ENCODE measurements at places on chromosomes 2 and 18.

GRCh38 chr2:170680172-170680941 is 34.8 kb upstream of the SP5 start:
- no peak for DNase-seq

DNA sequence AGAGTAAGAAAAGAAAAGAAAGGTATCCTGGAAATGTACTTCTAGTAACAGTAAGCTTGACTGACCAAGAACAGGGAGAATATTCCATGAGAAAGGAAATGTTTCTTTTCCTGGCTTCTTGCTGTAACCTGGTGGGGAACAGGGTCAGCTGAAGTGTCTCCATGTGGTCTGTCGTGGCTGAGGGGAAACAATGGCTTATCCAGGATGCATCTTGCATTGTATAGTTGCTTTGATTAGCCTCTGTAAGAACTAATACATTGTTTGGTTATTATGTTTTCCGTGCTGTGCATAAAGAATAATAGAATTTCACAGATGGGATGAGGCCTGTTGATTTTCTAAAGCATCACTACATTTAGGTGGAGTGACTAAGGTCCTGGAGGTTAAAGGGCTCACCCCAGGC is 4.9 kb downstream of the CREG2 start:
- DNase-seq, result no peak

DNA sequence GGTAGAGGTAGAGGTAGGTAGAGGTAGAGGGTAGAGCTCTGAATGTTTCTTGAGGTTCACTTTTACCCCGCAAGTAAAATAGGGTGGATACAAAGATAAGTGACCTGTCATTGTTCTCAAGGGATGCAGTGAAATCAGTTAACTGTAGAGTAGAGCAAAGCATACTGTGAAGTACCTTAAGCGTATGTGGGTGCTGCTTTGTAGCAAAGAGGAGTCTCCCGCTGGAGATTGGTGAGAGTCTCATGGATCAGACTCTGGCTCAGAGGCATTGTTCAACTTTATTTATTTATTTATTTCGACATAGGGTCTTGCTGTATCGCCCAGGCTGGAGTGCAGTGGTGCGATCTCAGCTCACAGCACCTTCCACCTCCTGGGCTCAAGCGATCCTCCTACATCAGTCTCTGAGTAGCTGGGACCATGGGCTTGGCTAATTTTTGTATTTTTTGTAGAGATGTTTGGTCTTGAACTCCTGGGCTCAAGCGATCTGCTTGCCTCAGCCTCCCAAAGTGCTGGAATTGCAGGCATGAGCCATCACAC is 38.7 kb downstream of the MTA3 start:
- no peak for DNase-seq

- DNase-seq, result no peak
Measured at GRCh38 chr18:57533868-57534510, 52.5 kb downstream of the FECH start.

DNA sequence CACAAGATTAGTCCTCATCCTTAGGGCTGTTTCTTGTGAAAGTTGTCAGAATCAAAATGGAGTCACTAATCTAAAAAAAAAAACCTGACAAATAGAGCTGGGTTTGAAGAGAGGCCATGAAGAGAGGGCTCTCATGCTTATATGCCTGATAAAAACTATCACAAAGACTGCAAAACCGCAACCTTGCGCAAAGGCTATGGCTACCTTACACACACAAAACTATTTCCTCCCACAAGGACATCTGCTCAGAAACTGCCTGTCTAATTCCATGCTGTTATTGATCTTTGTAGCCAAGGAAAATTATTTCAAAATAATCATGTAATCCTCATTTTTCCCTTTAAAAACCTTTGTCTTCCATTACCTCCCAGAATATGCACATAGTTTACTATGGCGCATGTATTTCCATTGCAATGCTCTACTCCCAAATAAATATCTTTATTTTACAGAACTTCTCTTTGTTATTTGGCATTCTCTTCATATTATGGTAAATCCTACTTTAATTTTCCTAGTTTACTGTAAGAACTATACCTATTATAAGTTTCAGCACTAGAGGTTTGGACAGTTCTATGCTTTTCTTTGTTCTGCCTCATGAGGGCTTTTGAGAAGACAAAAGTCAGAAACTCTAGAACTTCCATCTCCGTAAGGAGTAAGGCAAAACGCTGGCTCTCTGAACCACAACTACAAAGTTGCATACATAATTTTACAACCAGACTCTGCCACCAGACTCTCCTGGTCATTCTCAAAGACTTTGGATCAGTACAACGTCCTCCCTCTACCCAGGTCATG is 9.6 kb upstream of the DPYSL5 start:
- peak; percentile 45 for DNase-seq

DNA sequence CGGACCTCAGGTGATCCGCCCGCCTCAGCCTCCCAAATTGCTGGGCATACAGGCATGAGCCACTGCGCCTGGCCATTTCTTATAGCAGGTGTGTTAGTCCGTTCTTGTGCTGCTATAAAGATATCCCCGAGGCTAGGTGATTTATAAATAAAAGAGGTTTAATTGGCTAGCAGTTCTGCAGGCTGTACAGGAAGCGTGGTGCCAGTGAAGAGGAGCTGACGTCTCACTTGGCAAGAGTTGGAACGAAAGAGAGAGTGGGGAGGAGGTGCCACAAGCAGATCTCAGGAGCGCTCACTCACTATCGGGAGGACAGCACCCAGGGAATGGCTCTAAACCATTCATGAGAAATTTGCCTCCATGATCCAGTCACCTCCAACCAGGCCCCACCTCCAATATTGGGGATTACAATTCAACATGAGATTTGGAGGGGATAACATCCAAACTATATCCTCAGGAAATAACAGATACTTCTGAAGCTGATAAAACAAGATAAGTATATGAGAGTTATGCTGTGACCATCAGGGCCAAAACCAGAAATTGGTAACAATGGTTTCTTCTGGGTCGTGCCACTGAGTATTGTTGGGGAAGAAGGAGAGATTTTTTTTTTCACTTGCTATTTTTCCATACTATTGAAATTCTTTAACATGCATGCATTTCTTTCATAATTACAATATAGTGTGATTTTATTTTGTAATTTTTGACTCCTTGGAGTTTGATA is 7.4 kb upstream of the RMC1 start:
- DNase-seq, result no peak

GRCh38 chr2:212913640-212914306 is 237.6 kb downstream of the IKZF2 start:
- DNase-seq, result no peak

GRCh38 chr2:36367895-36368353 is 12.3 kb downstream of the CRIM1 start:
- DNase-seq, result peak; percentile 39

DNA sequence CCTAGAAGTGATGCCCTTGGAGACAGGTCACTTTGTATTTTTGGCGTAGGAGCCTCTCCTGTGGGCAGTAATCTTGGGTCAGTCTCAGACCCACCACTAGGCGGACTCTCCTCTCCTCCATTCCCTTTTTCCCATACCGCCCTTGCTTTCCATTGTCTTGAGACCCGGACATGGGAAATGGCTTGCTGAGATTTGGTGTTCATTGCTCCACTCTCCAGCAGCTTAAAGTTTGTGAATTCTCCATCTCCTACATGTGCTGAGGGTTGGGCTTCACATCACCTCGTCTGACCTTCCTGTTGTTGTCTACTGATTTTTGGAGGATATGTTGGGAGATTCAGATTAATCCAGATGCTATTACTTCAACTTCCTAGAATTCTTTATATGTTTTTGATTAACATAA is 159.2 kb upstream of the RAB12 start:
- DNase-seq, result peak; percentile 60

DNA sequence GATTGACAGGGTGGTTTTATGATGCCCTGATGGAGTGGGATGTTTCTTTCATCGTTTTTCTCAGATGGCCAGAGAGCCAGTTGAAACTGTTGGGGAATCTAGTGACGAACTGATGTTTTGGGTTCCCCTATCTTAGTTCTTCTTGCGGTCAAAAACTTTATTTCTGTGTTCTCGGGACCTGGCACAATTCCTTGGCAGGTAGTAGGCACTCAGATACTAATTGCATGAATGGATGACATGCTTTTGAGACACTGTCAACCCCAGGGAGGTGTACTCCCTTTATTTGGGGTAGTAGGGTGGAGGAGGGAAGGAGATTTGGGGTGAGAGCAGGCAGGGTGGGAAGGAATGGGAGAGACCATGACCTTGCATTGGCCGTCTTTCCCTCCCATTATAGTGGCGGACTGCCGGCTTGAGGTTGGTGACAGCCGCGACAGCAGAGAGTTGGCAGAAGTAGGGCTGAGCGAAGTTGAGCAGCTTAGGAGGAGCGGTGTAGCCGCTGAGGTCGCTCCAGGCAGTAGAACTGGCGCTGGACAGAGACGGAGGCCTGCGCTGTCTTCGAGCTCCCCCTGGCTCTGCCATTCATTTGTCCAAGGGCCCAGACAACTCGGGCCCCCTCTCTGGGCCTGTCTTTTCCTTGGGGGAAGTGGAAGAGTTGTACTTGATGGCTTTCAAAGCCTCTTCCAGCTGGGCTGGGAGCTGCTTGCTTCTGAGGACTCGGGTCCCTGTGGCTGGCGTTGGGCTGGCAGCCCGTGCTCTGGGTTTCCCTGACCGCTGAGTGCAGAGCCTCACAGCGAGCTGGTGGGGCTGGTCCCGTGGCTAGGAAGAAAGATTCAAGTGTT is 2.6 kb downstream of the TET3 start:
- peak; percentile 63 for DNase-seq

DNA sequence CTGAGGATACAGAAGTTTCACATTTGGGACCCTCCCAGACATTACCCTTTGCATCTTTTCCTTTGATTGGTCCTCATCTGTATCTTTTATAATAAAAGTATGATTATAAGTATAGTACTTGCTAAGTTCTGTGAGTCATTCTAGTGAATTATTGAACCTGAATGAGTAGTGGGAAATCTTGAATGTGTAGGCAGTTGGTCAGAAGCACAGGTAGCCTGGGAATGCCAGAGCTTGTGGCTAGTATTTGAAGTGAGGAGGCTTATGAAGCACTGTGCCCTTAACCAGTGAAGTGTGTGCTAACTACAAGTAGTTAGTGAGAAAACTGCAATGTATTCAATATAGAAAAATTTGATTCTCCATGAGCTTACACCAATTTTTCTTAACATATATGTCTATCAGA is 257.6 kb downstream of the GRB14 start:
- no peak for DNase-seq

DNA sequence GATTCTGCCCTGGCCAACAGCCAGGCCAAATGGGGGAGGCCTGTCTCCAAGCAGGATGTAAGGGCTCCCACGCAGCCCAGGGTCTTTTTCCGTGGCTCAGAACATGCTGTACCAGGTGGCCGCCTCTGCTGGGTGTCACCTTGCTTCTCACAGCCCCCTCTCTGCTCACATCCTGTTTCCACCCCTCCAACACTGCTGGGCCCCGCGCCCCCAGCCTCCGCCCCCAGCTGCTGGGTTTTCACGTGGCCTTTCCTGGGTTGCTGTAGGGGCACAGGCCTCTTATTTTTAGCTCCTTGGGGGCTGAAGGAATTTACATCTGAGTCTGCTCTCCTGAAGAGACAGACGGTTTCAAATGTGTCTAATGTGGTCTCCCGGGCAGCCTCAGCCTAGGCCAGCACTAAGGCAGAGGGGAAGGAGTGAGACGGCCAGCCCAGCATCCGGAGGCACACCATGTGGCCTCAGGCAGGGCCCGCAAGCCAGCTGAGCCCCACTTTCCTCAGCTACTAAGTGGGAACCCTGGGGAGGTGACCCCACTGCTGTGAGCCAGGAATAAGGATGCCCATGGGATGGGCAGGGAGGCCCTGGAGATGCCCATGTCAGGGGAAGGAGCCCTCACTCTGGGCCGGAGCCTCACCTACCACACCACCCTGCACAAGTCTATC is 18.7 kb upstream of the DUSP2 start:
- no peak for DNase-seq

DNA sequence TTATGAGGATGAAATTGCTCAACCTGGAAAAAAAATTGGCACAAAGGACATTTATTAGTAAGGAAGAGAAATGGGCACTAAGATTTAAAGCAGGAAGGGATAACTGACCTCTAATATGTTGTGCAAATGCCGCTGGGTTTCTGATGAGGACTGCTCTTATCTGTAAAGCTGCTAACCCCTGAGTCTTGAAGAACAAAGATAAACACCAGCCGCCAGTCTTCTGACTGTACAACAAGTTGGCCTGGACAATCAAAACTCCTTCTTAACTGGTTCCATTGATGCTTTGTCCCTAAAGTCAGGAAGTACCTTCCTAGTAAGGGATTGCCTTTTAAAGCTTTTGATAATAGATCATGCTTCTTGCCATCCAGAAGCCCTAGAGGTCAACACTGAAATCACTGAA is 301.8 kb downstream of the TRIB2 start:
- DNase-seq, result no peak

GRCh38 chr2:130336877-130337734 is 5.6 kb upstream of the IMP4 start:
- peak; percentile 82 for DNase-seq

GRCh38 chr18:44708451-44709083 is 27.9 kb downstream of the SETBP1 start:
- no peak for DNase-seq

- no peak for DNase-seq
Measured at GRCh38 chr2:32824070-32824809, 122.5 kb upstream of the LTBP1 start.

DNA sequence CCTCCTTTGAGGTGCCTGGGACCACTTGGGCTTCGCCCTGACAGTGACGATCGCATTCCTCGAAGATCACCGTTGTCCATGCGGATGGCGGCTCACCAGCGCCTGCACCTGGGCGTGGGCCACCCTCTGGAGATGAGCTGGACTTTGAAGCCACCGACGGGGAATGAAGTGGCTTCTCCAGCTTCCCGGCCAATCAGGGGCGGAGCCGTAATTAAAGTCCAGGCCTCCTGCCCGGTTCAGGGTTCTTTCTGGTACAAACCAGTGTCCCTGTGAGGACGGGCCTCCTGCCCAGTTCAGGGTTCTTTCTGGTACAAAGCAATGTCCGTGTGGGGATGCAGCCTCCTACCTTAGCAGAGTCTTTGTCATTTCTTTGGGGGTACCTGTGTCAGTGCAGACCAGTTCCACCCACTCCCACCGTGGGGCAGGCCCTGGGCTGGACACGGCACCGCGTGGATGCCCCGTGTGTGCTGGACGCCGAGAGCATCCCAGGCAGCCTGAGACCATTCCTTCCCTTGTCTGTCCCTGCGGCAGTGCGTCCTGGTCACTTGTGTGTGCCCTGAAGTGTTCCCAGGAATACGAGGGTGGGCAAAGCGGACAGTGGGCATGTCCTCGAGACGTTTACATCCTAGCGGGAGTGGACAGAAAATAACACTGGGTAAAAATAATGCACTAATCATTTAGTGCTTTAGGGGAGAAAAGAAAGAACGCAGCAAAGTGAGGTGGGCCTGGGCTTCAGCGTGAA is 55.0 kb downstream of the KCNG2 start:
- DNase-seq, result no peak

DNA sequence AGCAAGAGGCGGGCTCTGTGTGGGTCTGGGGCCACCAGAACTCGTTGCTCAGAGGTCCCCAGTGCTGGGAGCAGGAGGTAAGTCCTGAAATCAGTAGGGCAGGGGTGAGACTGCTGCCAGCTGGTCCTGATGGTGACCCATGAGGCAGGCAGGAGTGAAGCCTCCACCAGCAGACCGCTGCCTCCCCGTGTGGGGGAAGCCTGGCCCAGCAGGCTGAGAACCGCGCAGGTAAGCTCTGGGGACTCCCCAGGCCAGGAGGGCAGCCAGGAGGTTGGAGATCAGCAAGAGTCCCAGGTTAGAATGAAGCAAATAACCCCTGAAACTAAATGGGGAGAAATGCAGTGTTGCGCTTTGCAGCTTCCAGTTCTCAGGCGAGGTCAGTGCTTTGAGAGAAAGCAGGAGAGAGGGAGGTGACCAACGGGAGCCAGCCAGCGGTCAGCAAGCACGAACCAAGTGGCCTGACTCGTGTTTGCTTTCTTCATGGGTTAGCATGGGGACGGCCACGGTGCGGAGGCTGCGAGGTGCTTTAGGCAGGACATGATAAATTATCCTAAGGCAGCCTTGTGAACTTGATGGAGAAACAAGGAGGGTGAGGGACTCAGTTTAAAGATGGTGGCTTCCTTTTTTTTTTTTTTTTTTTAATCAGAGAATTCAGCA is 26.2 kb downstream of the INHBB start:
- no peak for DNase-seq
